Activated effector memory CD4-positive, alpha-beta T cell treated with Interleukin-2 at 50 U/mL for 16 hours (primary cell): ENCODE measurements at places on chromosomes 5 and 9.

DNA sequence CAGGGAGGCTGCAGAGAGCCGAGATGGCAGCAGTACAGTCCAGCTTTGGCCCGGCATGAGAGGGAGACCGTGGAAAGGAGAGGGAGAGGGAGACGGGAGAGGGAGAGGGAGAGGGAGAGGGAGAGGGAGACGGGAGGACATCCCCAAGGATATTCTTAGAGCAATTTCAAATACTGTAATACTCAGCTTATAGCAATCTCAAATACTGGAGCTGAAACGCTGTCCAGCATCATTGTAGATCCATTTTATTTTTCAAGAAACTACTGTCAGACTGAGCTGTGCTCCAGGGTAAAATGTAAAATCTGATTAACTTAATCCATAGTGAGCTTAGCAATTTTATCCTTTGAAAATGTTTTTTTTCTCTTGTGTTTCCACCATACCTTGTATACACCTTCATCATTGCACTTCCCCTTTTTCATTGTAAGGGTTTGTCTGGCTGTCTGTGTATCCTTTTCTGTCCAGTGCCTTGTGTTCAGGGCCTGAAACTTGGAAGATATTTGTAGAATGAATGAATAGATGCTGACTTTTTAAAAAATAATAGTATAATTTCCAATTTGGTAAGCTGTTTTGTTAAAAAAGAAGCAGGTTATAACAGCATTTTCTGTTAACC is 64.0 kb upstream of the LRRC70 start:
- no peak for DNase-seq

DNA sequence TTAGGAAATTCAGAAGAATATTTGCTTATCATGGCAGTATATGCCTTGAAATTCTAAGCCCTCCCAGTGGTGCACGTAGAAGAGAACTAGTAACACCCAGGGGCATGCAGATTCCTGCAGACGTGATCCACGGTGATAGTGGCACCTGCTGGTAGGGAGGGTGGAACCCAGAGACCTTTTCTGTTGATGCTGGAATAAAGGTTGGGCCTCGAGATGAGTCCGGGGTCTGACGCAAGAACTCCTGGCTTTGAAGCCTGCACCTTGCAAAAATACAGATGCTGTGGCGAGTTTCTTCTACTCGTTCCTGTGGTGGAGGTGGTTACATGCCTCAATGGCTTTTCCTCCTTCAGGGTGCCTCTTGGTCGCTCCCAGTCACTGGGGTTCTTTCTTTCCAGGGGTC is 39.5 kb upstream of the PHF2 start:
- no peak for DNase-seq

GRCh38 chr5:151464101-151464500 is 16.7 kb downstream of the SLC36A1 start:
- DNase-seq: no peak

DNA sequence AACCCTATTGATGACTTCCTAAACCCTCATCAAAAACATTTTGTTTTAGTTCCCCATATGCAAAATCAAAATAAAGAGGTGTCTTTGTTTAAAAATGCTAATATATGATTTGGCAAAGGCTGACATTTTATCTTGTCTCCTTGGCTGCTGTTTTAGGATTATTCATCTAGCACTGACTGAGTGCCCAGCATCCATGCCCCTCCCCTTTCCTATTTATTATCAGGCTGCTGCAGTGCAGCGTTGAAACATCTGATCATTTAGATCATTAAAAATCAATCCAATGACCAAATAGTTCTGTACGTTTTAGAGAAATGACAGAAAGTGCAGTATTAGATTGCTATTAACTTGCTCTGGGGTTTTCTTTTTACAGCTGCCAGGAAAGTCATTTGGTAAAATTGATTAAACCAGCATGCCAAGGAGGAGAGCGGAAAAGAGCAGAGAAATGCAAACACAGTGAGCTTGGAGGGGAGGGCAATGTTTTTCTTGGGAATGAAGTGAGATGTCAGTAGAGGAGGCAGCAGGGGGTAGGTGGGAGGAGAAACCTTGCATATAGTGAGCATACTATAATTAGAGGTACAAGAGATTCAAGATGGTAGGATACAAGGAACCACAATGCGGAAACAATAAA is 286.3 kb downstream of the PDE4D start:
- DNase-seq: no peak

DNA sequence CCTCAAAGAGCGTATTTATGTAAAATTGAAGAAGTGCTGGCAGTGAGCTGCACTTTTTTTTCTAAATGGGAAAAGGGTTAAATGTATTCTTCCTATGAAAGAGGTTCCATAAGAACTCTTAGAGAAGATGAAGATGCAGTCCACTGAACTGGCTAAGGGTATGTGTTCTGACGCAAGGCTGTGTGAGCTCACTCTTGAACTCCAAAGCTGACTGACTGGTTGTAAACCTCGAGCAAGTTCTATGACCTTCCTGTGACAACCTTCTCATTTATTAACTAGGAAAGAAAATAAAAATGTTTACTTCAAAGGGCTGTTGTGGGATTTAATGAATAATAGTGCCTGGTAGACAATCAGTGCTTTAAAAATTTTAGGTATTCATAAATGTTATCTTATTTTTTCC is 46.7 kb downstream of the POC5 start:
- no peak for DNase-seq

- no peak for DNase-seq
Measured at GRCh38 chr5:123089914-123090660, 1.0 kb downstream of the PRDM6 start.

- no peak for DNase-seq
Measured at GRCh38 chr5:31993165-31993961, 180.8 kb downstream of the GOLPH3 start.

DNA sequence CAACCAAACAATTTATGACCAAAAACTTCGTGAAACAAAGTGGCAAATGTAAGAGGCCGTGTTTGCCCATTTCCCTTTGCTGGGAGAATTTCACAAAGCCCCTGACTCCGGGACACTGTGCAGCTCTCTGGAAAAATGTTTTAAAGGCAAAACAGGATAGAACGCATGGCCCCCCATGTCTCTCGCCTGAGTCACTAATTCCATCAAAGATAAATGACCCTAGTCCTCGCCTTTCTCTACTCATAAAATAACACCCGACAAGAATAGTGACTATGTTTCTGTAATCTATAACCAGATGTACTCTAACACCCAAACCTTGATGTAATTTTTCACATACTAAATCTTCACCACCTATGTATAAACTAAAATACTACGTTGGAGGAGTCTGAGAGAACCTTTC is 55.7 kb upstream of the SAP30L start:
- no peak for DNase-seq

- DNase-seq: peak; percentile 85
Measured at GRCh38 chr9:136363106-136363948, at the start of gene DNLZ. Gene DNLZ, minus strand, starts transcription at chr9:136363744. Its CDS starts 30 bp downstream, at chr9:136363714.

DNA sequence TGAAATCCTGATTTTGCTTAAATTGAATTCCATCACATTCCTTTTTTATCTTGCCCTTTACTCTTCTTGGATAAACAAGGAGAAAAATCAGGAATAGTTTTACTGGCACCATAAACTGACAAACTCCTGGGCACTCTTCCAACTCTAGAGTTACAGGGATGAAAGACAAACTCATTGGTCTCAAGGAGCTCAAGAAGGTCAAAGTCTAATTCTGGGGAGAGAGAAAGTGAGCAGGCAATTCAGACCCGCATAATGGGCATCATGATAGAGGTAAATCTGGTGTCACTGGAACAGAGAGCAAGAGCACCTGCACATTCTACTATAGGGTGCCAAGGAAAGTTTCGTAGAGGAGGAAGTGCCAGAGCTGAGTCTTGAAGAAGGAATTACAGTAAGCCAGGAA is 64.8 kb downstream of the GRIN3A start:
- no peak for DNase-seq

GRCh38 chr5:137615171-137615775 is 116.1 kb upstream of the SPOCK1 start:
- DNase-seq: no peak

DNA sequence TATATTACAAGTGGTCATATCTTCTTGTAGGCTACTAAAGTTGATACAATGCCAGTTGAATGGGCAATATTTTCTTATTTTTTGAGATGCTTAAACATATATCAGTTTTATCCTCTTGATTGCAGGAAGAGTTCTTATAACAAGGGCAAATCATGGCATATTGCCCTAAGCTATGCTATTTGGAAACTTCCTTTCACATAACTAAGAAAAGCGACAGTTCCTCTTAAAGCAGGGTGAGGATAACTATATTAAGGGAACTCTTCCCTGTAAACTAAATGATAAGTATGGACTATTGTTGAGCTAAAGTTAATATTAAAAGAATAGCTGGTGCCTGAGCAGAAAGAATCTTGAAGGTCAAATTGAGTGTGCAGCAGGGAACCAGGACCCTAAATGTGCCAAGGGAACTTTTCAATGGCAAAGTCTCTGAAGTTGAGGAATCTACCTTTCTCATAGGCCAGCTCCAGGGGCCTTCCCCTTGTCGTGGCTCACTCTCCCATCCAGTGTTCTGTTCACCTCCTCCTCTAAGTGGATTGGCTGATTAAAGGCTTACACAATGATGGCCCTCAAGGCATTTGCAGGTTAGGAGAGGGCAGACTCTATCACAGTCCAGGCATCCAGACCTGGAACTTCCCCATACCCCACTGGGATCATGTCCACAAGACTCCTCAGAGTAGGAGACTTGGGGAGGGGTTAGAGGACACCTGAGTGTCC is 26.8 kb downstream of the FYB1 start:
- DNase-seq: no peak

GRCh38 chr5:12023614-12024241 is 119.5 kb upstream of the CTNND2 start:
- no peak for DNase-seq

DNA sequence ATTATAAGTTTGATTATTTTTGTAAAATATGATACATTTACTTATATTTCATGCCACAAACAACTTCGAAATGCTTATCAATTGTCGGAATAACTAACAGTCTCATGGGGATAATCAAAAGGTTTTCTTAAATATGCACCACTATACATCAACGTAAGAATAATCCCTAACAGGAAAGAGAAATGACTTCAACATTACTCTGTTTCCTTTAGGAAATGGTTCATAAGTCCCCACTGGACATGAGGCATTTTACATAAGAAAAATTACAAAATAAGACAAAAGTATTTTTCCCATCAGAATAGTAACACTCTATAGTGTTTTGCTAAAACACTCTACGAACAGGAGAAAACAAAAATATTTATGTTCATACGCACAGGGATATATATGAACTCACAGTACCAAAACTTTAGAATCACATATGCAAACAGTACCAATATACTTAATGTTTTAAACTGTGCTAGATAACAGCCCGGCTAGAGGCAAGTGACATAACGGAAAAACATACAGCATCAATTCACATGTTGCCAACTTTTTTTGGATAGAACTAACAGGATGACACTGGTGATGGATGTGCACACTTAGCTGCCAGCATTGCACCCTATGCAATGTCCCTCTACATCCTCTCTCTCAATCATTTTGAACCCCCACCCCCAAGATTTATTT is 120.5 kb downstream of the NFIB start:
- DNase-seq: no peak

DNA sequence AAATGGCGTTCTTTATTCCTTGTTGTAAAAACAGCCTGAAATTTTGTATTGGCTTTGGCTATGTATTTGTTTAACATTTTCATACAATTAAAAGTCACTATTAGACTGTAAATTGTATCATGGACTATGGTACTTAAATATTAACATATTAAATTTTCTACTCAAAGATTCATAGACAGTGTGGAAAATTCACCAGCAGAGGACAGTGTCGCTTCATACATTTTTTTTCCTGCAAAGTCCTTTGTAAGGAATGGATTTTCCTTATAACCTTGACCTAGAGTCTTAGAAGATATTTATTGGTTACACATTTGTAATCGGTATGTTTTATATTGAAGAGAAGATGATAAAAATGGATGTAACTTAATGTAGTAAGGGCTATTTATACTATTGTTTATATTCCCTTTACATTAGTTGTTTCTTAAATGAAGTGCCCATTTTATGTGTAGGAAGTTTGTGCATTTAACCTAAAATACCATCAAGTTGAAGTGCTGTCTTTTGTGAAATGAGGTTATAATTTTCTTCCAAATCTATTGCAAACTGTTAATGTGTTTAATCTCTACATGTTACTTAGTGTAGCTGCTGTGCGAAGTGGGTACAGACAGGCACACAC is 150.1 kb downstream of the KDM4C start:
- no peak for DNase-seq

- DNase-seq: no peak
Measured at GRCh38 chr9:4370501-4370900, 70.6 kb upstream of the GLIS3 start.

- DNase-seq: peak; percentile 19
Measured at GRCh38 chr9:129071526-129072126, 9.3 kb upstream of the DOLPP1 start.

DNA sequence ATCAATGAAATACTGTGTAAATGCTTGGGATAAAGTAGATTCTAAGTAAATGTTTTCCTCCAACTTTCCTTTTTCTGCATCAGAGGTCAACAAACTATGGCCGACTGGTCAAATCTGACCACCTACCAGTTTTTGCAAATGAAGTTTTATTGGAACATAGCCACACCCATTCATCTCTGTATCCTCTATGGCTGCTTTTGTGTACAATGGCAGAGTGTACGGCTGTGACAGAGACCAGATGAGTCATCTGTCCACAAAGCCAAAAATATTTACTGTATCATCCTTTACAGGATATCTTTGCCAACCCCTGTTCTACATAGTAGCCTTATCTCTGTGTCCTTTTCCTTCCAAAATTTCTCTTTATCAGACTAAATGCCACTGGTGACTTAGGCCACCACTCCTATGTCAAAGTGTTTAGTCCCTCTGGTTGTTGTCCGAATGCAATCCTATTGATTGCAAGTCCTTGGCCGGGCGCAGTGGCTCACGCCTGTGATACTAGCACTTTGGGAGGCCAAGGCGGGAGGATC is 218.4 kb upstream of the KLF4 start:
- DNase-seq: no peak

DNA sequence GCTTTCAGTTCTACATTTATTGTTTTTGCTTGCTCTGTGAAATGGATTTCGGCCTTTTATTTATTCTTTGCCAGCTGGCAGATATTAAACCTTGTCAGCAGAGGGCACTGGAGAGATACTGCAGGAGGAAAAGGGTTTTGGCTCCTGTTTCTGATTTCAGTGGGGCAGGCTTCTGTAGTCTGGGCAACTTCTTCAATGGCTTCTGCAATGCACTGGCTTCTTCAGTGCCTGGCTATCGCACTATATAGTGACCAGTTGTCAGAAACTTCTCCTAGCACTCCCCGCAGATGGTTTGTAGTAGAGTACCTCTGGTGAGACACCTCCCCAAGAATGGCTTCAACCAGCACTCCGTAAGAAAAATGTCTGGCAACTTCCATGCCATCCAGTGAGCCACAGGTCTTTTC is 3.2 kb upstream of the NFX1 start:
- DNase-seq: peak; percentile 16

DNA sequence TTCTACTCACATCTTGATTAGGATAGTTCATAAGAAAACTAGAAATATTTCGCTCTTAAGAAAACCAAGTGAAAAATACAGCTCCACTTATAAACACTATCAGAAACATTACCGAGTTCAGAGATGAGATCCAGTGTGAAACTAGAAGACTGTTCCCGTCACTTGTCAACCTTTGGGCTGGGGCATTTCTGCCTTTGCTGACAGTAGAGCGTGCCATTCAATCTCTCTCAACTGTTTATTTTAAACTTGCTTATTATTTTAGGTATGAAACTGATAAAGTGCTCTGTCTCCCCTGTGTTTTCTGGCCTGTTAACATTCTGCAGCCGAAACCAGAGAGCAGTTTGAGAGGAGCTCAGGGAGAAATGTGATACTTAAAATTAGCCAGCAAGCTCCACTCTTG is 16.7 kb downstream of the MRRF start:
- no peak for DNase-seq
